Heart left ventricle (tissue), 16 donors: ENCODE measurements at places on chromosomes 13 and 19. TPM values are rescaled to one million over a fixed set of nuclear protein-coding genes. Genes with fewer than 3 reads are reported as not detected.
A peak's percentile ranks its signal among the peaks of the same experiment; 100 is the strongest.

GRCh38 chr13:28251466-28251865 is 113.1 kb downstream of the PAN3 start:
- H3K36me3 ChIP-seq = peaks cover 9% of the 10 kb centered on the region

DNA sequence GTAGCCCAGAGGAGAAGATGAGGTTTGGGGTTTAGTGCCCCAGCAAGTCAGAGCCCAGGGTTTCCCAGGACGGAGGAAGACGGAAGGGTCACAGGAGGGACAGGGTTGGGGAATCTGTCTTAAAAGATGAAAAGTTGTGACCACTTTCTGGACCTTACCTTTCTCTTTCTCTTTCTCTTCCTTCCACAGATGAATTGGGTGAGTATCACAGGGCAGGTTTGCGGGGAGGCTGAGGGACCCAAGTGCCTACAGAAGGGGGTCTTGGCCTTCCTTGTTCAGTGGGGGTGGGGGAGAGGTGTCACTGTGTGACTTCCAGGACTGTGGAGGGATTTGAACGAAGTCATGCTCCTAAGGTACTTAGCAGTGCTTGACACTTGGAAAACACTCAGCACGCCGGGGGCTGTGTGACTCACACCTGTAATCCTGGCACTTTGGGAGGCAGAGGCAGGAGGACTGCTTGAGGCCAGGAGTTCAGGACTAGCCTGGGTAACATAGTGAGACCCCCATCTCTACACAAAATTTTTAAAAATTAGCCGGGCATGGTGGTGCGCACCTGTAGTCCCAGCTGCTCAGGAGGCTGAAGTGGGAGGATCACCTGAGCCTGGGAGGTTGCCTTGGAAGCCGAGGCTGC is 8.5 kb downstream of the RELB start:
- no peaks in the 10 kb centered on the region for H3K36me3 ChIP-seq
- no peak overlapping the region for H3K27ac ChIP-seq
- H3K27me3 ChIP-seq = no peaks in the 10 kb centered on the region
- no peak for DNase-seq

DNA sequence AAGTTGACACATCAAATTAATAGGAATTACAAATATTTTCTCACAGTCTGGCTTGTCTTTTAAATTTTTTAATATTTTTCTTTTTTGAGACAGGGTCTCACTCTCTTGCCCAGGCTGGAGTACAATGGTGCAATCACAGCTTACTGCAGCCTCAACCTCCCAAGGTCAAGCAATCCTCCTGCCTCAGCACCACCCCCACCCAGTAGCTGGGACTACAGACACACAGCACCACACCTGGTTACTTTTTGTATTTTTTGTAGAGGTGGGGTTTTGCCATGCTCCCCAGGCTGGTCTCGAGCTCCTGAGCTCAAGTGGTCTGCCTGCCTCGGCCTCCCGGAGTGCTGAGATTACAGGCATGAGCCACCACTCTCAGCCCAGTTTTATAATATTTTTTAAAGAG is 72.0 kb downstream of the SPATA13 start:
- no peak overlapping the region for H3K27ac ChIP-seq
- H3K36me3 ChIP-seq = no peaks in the 10 kb centered on the region
- no peak overlapping the region for H3K4me3 ChIP-seq

- H3K27ac ChIP-seq = no peak overlapping the region
- no peaks in the 10 kb centered on the region for H3K27me3 ChIP-seq
- peaks cover 4% of the 10 kb centered on the region for H3K4me1 ChIP-seq
- no peak for DNase-seq
- H3K36me3 ChIP-seq = no peaks in the 10 kb centered on the region
- H3K4me3 ChIP-seq = no peak overlapping the region
Observed at GRCh38 chr13:27354379-27354778, 70.0 kb upstream of the GTF3A start.

RHPN2 gene
- 1.9 TPM for total RNA-seq

- H3K4me3 ChIP-seq = no peak overlapping the region
- no peak for DNase-seq
- H3K27ac ChIP-seq = no peak overlapping the region
- H3K4me1 ChIP-seq = no peaks in the 10 kb centered on the region
- H3K36me3 ChIP-seq = no peaks in the 10 kb centered on the region
Observed at GRCh38 chr13:102192858-102193257, 209.0 kb downstream of the FGF14 start.

DNA sequence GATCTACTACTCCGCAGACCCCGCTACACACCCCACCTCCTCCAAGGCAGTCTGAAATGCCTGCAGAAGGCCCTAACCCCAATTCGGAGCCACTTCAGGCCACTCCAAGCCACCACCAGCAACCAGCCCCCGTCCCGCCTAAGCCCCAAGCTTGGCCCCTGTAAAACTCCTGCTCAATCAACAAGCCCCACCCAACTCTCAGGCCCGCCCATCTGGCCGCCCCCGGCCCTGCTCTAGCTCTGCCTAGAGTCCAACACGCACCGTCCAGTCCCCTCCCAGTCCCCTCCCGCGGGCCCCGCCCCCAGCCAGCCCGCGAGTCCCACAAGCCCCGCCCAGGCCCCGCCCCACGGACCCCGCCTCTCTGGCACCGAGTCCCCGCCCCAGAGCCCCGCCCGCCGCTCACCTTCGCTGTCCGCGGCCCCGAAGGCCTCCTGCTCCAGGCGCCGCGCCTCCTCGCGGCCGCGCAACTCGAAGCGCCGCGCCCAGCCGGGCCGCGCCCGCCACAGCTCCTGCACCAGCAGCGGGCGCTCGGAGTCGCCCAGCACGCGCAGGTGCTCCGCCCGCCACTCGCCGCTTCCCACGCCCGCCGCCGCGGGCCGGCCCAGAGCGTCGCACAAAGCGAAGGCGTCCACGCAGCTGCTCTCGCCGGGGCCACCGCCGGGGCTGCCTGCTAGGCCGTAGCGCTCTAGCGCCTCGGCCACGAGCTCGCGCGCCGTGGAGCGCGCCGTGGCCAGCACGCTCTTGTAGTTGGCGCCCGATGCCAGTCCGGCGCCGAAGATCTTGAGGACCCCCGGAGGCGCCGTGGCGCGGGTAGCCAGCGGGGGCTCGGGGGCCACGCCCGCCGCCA is 1.6 kb downstream of the RASIP1 start:
- peak; percentile 95 for DNase-seq
- H3K4me1 ChIP-seq = no peaks in the 10 kb centered on the region
- no peaks in the 10 kb centered on the region for H3K36me3 ChIP-seq
- H3K4me3 ChIP-seq = peak overlapping the region; percentile 78
- H3K27ac ChIP-seq = peak overlapping the region; percentile 91

FREM2 gene
- 0.18 TPM for total RNA-seq
